ENCODE measurements at places on chromosomes 12 and 14.

DNA sequence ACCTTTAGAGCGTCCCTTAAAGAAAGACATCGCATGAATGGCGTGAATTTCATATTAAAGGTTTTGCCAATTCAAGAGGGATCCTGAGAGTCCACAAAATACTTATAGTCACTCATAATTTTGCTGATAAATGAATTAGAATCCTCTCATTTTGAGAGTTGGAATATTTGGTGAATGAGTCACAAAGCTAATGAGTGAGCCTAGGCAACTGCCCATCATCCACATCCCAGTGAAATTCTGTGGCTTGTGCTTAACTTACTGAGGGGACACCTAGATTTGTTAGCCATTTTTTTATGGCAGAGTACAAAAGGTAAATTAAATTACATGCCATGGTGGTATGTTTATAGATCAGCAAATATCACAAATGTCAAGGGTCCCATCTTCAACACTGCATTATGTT lies 12.7 kb upstream of the NOXRED1 start:
- ATAC-seq: no peak

GRCh38 chr12:9951026-9951675 lies 19.0 kb upstream of the CLEC2A start:
- no peak for ATAC-seq

GRCh38 chr14:42848652-42849051 lies 1242.0 kb downstream of the LRFN5 start:
- ATAC-seq: no peak

- ATAC-seq: no peak
Observed at GRCh38 chr12:32457251-32458025, 58.1 kb downstream of the FGD4 start.

DNA sequence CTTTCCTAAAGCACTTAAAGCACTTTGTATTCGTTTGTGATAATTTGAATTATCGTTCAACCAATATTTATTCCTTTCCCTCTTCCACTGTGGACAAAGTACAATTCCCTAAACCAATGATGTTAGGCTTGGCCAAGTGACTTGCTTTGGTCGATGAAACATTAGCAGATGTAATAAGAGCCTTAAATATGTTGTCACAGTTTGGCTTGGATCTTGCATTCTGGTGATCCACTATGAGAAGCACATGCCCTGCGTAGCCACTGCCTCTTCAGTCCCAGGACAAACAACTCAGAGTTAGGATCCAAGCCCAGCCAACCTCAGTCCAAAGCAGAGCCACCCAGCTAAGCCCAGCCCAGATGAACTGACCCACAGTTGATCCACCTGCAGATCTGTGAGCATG lies 8.4 kb upstream of the C12orf75 start:
- no peak for ATAC-seq

GRCh38 chr14:51652168-51653078 lies 713 bp downstream of the FRMD6 start:
- peak; percentile 58 for ATAC-seq

- ATAC-seq: peak; percentile 73
Observed at GRCh38 chr12:113103756-113104450, 31.7 kb downstream of the RASAL1 start.

DNA sequence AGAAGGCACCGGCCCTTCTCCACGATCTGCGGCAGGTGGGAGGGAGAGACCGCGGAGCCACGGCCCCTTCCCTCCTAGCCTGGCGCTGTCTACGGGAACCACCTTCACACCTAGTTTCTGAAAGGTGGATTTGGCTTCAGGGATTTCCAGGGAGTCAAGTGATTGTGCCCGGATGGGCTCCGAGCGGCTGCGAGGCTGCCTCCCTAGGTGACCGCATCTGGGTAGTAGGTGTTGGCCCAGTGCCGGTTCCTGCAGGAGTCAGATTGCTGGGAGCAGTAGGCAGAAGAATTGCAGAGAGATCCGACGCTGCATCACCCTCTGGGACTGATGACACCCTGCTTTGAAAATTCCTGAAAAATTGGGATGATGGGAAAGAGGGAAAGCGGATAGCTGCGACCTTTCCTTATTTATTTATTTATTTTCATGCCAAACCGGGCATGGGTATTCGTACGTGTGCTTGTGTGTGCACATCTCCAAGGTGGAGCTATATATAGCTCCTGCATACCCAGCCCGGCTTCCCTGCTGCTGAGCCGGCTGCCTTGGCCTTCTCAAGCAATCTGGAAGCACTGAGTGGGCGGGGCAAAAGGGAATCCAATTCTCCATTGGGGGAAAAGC lies 1.1 kb downstream of the CNTN1 start:
- ATAC-seq: peak; percentile 40

- ATAC-seq: peak; percentile 66
Observed at GRCh38 chr14:95943699-95944098, 67.1 kb downstream of the TUNAR start.

- no peak for ATAC-seq
Observed at GRCh38 chr14:71498212-71498611, 434.0 kb upstream of the RGS6 start.

DNA sequence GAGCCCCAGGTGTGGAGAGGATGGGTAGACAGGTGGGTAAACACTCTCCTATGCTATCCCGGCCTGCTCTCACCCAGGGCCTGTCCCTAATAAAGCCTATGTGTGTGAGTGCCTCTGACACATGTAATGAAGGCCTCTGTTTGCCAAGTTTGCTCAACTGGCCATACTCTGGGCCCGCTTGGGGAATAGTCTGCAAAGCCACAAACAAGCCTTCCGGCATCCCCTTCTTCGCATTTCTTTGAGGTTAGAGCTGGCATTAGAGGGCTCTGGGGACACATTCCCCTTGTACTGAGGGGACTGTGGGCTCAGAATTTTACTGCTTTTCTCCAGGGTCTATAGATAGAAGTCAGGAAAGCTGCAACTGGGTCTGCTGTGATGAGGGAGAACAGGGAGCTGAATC lies 240.5 kb downstream of the C12orf75 start:
- ATAC-seq: no peak

DNA sequence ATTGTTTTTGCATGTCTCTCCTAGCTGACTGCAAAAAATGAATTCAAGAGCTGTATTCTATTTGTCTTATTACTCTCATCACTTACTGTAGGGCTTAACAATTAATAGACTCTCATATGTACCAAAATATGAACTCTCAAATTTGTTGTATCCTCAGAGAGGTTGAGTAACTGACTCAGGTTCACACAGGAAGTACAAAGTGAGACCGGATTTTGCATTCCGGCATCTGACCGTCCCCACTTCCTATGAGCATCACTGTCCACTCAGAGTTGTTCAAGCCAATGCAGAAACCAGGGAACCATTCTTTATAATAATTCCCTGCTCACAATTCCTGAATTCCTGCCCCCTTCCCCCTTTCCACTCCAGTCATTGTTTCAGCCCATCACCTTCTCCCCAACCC lies 113.3 kb upstream of the AMIGO2 start:
- ATAC-seq: no peak

- ATAC-seq: no peak
Observed at GRCh38 chr12:22276867-22277266, 57.6 kb downstream of the ST8SIA1 start.

DNA sequence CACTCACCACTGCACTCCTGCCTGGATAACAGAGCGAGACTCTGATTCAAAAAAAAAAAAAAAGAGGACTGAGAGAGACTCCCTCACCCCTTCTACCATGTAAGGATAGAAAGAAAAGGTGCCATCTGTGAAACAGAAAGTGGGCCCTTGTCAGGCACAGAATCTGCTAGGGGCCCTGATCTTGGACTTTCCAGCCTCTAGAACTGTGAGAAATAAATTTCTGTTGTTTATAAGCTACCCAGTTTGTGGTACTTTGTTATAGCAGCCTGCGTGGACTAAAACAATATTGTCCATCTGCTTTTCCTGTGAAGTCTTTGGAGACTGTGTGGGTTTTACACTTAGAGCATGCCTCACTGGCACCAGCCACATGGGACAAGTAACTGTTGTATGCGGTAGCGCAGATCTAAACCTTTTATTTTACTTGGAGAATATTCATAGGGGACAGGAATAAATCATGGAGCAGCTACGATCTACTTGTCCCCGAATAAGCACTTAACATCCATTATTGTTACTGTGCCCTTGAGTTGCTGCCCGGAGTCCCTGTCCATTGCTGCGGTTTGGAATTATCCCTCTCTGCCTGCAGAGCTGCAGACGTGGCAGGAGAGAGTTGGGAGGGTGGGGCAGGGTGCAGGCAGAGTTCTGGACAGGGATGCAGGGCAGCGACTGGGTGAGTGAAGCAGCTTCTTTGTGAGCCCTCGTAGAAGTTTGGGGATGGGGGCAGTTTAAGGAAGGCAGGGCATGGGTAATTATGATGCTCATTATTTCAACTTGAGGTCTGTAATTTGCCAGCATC lies 52.4 kb upstream of the STON2 start:
- peak; percentile 42 for ATAC-seq

DNA sequence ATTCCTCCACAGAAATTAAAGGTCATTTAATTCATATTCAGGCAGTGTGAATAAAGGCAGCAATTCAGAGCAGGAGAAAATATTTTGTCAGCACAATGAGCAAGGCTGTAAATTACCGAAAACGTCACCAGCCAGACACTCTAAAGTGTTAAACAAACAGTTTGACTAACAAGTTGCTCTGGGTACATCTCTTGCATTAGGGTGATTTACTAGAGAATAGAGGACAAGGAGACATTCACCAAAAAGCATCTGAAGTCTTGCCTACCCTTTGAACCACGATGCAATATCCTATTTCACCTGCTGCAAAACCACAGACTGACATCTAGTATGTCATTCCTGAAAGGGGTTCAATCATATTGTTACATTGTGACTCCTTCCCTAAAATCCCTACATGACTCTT lies 27.1 kb upstream of the GPHB5 start:
- no peak for ATAC-seq

- no peak for ATAC-seq
Observed at GRCh38 chr12:1213205-1213604, 222.2 kb downstream of the ERC1 start.

- peak; percentile 11 for ATAC-seq
Observed at GRCh38 chr14:58243790-58244555, 670 bp upstream of the PSMA3 start.

DNA sequence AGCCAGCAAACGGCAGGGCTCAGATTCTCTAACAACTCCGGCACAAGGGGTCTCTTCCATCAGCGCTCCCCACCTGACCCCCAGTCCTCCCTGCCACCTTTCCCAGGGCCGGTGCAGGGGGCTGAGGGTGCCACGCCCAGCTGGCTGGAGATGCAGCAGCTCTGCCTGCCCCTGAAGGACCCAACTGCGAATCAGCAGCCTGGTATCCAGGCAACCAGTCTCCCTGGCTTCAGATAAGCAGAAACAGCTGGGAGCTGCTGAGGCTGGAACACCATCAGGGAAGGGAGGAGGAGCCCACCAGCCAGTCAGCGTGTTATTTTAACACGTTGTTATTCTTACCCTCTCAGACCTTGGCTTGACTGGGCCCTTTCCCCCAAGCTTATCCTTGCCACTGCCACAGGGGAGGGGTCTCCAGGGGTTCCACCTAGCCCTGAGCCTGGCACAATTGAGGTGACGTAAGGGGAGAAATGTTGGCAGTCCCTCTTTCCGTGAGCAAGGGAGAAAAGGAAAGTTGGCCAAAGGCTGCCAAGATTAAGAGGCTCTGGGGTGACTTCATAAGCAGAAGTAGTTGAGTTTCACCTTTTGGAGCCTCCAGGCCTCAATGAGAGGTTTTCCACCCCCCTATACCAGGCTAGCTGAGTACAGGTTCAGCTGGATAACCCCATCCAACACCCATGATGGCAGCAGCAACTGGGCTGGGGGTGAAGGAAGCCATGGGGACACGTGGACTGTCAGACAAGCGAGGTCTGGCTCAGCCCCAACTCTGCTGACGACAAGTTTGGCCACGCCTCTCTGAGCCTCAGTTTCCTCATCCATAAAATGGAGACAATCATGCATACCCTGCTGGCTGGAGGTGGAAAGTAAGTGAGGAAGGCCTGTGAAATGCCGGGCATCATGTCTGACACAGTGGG lies 91.1 kb downstream of the IRF2BPL start:
- peak; percentile 89 for ATAC-seq

DNA sequence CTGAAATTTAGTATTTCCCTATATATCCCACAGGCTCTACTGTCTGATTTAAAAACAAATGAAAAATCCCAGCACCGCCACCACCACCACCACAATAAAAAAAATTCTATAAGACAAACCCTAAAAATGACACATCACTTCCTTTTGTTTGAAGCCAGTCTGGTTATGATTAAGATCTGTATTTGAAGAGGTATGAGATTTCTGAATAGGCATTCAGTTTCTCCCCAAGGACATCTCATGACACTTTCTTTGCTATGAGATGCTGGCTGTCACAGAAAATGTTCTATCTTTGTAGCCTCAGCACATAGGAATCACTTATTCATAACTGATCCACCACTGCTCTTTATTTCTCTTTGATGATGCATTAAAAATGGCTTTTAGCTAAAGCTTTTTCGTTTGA lies 1071.0 kb downstream of the SLC6A15 start:
- ATAC-seq: no peak

- no peak for ATAC-seq
Observed at GRCh38 chr14:76911473-76911872, 85.3 kb downstream of the LRRC74A start.

- peak; percentile 97 for ATAC-seq
Observed at GRCh38 chr12:112409064-112409905, at the start of gene RPL6. Gene RPL6, minus strand, starts transcription at chr12:112409605. Its CDS starts 949 bp downstream, at chr12:112408656.

GRCh38 chr14:104927901-104928300 lies 3.2 kb downstream of the PLD4 start:
- no peak for ATAC-seq

DNA sequence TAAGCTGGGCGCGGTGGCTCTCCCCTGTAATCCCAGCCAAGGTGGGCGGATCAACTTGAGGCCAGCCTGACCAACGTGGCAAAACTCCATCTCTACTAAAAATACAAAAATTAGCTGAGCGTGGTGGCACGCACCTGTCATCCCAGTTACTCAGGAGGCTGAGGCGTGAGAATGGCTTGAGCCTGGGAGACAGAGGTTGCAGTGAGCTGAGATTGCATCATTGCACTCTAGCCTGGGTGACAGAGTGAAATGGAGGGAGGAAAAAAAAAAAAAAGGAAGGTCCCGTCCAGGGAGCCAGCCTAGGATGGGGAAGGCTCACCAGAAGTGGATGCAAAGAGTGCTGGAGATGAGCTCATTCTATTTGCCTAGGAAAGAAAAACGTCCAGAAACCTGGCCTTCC lies 1.9 kb upstream of the CD27 start:
- ATAC-seq: no peak

DNA sequence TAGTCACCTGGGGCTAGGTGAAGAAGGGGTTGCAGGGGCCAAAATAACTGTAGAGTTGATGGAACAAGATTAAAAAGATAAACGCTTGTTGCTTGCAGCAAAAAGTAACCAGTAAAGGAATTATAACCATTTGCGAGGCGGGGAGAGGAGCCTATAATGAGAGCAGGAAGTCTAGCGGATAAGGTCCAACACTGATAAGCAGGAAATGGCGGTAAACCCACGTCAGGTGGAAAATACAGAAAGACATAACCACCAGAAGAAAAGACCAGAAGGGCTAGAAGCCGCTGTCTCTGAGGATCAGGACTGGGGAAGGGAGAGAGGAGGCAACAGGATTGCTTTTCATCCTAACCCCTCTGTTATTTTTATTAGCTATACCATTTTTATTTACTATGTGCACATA lies 303.3 kb downstream of the DPF3 start:
- no peak for ATAC-seq

GRCh38 chr12:55741931-55742680 lies 816 bp upstream of the GDF11 start:
- ATAC-seq: no peak

Data from motor neuron (in vitro differentiated cells).